Inflammatory macrophage treated with lipopolysaccharide for 4 hours (primary cell): ENCODE measurements at places on chromosomes 11 and 22.

GRCh38 chr11:38226684-38227083 is 1628.6 kb upstream of the RAG2 start:
- DNase-seq: no peak

GRCh38 chr22:37304595-37305343 is 22.5 kb downstream of the CYTH4 start:
- DNase-seq: no peak

- peak; percentile 86 for DNase-seq
Observed at GRCh38 chr11:48107188-48107704, 109.4 kb upstream of the OR4B1 start.

GRCh38 chr11:122898799-122899198 is 16.2 kb downstream of the JHY start:
- no peak for DNase-seq

DNA sequence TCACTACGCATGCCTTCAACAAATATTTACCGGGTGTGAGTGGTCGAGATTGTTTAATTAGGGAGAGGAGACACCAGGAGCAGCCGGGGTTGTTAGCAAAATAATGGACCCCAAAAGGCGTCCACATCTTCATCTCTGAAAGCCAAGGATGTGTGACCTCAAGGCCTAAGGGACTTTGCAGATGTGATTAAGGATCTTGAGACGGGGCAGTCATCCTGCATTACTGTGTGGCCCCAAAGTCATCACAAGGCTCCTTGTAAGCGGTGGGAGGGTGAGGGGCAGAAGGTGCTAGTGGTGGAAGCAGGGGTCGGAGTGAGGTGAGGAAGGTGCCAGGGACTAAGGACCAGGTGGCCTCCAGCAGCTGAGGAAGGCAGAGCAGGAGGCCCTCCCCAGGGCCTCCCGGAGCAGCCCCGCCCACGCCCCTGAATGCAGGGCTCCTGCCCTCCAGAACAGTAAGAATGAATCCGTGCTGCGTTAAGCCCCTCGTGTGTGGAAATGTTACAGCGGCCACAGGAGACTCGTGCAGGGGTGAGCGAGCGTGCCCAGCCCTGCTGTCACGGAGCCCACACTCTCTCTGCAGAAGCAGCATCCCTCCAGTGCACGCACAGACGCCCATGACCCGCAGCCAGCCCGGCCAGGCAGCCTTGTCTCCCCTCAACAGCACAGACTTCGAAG is 83.5 kb downstream of the CELSR1 start:
- no peak for DNase-seq

DNA sequence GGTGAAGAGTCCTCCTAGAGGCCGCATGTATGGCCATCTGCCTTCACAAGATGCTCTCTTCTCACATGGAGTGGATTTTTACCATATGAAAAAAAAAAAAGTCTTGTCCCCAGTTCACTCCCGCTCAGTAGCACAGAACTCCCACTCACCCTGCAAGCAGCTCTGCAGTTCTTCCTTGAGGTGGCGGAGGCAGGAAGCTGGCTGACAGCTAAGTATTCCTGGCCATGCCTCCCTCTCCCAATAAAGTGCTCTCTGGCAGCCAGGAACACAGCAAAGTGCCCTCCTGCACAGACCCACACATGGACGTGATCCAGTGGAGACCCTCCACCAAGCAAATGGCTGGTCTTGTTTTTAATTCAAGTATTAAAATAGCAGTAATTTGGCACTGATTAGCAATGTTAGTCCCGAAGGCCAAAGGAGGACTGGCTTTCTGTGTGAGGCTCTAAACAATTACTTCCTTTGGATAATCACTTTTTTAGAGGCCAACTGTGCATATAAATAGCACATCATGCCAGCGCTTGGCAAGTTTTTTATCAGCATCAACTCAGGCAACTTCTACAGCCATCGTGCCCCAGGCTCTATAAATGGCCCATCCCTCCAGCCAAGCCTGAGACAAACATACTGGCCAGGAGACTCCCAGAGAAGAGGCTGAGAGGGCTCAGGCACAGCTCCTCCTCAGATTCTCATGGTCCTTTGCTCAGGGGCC is 413.6 kb downstream of the OPCML start:
- DNase-seq: no peak

GRCh38 chr22:46688949-46689348 is 49.1 kb downstream of the CERK start:
- no peak for DNase-seq

DNA sequence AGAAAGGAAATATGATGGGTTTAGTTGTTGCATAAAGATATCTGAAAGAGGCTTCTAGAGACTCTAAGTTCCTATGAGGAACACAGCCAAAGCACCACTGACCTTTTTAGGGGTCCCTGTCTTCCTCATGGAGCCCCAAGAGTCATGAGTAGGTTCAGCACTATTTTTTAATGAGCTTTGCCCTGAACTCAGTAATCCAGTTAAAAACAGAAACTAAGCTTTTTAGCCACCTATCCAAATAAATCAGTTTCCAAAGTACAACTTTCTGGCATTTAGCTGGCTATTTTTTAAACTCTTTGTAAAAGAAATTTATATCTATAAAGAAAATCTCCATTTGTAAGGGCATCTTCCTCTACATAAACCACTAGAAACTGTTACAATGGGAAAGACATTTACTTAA is 241.8 kb upstream of the UBASH3B start:
- no peak for DNase-seq

DNA sequence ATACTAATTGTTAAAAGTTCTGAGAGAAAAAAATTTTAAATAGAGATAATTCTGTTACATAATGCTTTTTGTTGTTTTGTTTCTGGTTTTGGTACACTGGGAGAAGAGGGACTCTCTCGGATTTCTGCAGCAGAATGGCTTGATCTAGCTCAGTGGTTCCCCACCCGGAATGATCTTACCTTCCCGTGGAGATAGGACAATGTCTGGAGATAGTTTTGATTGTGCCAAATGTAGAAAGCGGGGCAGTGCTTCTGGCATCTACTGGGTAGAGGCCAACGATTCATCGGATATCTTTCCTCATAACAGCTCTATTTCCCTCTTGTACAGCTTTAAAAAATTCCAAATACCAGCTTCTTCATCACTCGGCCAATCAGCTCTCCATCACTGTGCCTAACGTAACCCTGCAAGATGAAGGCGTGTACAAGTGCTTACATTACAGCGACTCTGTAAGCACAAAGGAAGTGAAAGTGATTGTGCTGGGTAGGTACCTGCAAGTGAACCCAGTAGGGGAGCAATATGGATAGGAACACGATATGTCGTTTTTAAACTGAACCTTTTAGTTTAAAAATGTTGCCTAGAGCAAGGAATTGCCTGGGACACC is 13.2 kb downstream of the CRTAM start:
- peak; percentile 51 for DNase-seq

GRCh38 chr11:104776501-104777170 is 121.6 kb downstream of the CASP12 start:
- no peak for DNase-seq

GRCh38 chr11:62974848-62975522 is 9.8 kb downstream of the SLC22A6 start:
- DNase-seq: peak; percentile 2

- no peak for DNase-seq
Observed at GRCh38 chr11:107482234-107482633, 24.6 kb upstream of the CWF19L2 start.

DNA sequence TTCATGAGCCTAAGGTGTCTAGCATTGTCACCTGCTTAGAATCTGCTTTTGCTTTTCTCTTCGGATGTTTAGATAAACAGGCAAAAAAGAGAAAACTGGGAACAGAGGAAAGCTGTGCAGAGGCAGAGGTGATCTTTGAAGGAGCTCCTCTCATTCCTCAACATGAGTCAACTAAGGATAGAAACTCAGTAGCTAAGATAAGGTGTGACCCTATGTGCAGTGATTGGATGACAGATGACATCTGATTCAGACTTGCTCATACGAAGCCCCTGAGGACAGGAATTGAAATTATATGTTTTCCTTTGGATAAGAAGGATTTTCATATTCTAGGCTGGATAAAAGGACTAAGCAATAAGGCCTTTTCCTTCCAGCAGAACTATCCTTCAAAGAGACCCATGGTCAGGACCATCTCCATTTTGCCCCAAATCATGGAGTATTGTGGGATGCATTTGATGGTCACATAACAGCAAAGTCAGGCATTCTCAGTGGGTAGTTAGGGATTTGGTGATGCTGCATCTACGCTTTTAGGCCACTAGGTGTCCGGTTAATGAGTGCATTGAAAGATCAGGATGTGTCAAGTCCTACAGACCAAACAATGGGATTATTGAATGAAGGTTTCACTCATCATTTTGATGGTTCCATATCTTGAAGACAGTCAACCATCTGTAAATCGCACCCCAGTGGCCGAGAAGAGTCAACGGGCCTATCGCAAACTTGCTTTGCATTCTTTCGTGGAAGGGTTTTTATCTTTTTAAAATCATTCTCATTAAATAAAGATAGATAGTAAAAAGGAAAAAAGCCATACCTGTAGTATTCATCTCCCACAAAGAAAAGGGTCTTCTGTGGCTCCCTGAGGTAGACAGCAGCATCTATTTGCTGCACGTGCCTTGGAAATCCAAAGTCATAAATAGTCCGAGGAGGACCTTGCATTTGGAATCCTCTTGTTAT is 32.2 kb downstream of the MMP20 start:
- DNase-seq: peak; percentile 46

GRCh38 chr11:22392561-22392960 is 54.4 kb downstream of the SLC17A6 start:
- no peak for DNase-seq

- no peak for DNase-seq
Observed at GRCh38 chr11:128180441-128181087, 406.8 kb downstream of the ETS1 start.

GRCh38 chr11:59770319-59770718 is 15.1 kb downstream of the STX3 start:
- DNase-seq: no peak

DNA sequence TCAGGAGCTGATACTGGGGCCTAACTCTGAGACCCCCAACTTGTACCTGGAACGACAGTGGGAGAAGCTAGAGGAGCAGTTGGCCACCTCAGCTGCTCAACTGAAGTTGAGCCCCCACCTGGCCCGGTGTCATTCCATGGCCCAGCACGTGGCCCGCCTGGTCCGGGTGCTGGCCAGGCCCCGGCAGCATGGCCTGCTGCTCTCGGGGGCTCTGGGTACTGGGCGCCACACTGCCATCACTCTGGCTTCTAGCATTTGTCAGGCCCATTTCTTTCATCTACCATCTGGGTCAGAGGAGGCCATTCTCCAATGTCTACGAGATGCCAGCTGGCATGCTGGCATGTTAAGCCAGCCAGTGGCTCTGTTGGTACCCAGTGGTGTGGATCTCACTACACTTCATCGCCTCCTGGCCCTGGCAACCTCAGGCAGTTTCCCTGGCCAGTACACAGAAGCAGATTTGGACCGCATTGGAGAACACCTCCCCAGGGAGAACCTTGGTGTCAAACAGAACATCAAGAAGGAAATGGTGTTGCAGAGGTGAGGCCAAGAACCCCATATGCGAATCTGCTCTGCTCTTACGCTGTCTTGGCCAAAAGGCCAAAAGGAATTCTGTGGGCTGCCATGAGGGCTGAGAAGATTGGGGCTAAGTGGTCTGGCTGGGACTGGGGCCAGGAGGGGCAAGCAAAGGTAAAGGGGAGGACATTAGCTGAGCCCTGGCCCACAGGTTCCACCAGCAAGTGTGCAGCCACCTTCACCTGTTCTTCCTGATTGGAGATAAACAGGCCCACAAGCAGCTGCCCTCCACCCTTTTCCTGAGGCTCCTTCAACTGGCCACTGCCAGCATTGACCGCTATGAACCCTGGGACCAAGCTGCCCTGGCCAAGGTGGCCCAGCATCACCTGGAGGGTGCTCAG is 45.4 kb downstream of the RRP8 start:
- DNase-seq: no peak

DNA sequence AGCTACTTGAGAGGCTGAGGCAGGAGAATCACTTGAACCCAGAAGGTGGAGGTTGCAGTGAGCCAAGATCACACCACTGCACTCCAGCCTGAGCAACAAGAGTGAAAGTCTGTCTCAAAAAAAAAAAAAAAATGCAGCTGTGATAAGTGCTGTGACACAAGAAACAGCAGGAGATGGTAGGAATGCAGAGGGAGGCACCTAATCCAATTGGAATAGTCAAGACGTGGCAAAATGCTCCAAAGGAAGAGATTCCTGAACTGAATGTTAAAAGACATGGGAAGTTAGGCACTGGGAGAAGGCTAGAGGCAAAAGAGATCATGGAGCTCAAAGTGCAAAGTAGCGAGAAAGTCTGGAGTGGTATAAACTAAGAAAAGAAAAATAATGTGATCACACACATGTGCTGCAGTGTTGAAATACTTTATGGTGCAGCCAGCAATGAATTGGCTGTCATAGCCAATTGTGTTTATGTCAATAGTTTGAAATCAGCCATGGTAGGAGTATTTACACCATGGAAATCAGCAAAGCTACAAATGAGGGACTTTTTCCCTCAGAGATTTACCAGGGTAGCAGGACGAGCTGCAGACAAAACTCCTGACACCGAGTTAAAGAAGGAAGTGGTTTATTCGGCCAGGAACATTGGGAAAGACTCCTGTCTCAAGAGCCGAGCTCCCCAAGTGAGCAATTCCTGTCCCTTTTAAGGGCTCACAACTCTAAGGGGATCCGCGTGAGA is 40.9 kb upstream of the LIPT2 start:
- peak; percentile 50 for DNase-seq

- no peak for DNase-seq
Observed at GRCh38 chr11:120746836-120747609, 235.5 kb downstream of the GRIK4 start.

GRCh38 chr22:33361581-33361980 is 303.4 kb upstream of the SYN3 start:
- DNase-seq: no peak

- DNase-seq: no peak
Observed at GRCh38 chr11:210803-211180, 3.3 kb downstream of the RIC8A start.

DNA sequence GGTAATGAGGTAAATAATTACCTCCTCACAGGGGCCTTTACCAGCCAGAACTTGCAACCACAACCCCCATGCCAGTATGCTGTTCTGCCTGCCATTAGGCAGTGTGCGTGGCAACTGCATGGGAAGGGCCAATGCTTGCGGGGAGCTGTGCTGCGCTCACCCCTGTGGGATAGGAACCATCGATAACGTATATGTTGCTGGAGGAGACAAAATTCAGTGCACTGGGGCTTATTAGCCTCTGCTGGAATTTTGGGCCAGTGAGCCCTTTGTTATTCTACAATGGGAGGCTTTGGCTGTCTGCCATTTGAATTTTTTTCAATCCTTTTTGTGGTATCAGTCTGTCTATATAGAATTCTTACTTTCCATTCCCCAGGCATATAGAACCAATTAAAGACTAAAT is 47.3 kb downstream of the PPP2R1B start:
- DNase-seq: no peak

- DNase-seq: no peak
Observed at GRCh38 chr11:59263225-59263894, 50.6 kb upstream of the MPEG1 start.

DNA sequence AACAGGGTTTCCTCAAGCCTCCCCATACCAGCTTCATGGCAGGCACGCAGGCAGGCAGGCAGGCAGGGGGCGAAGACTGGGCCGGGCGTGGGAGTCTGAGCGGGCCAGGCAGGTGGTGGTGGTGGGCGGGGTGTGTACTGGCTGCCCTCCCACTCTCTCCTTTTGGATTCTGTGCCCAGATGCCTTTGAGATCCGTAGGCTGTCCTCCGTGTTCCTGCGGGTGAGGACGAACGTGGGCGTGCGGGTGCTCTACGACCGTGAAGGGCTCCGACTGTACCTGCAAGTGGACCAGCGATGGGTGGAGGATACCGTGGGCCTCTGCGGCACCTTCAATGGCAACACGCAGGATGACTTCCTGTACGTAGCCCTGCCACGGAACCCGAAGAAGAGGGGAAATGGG is 23.0 kb downstream of the OTOG start:
- DNase-seq: no peak
